ENCODE measurements at places on chromosomes 3 and 15.

DNA sequence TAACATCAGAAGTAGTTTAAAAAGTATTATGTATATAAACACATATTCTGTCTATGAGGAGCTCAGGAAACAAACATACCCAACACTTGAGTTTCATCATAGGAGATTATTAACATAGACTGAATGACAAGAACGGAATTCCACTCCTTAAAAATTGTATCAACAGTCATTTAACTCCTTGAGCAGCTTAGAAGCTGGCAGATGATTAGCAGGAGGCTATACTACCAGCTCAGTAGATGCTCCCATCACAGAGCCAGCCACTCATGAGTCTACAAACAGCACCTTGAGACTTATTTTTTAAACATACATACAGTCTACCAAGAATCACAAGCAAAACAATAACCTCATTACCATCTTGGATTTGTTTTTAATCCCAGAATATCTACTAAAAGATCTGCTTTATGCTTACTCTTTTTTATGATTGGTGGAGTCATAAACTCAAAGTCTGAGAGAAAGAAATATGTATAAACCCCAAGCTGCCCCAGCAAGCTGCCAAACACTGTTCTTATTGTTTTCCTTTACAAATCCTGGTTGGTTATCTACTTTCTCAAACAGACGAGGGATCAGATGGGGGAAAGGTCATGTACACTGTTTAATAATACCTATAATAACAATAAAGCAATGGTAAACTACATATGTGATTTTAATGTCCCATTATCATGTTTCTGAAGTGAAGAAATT is 59.5 kb downstream of the CBLB start:
- DNase-seq = no peak

- no peak for DNase-seq
These were observed 10.8 kb downstream of the BCL2L10 start for GRCh38 chr15:52101542-52102323.

- no peak for DNase-seq
These were observed 80.3 kb upstream of the ABHD2 start for GRCh38 chr15:89007989-89008388.

- DNase-seq = no peak
These were observed 37.4 kb upstream of the GALNT15 start for GRCh38 chr3:16137044-16137443.

GRCh38 chr3:49877716-49878115 is 8.0 kb upstream of the CAMKV start:
- DNase-seq = peak; percentile 77

GRCh38 chr3:187673012-187673411 is 2.8 kb upstream of the SST start:
- no peak for DNase-seq
